ENCODE measurements at places on chromosomes 11 and 22.

- DNase-seq = no peak
These were observed 36.6 kb downstream of the SLC25A17 start for GRCh38 chr22:40782521-40782920.

DNA sequence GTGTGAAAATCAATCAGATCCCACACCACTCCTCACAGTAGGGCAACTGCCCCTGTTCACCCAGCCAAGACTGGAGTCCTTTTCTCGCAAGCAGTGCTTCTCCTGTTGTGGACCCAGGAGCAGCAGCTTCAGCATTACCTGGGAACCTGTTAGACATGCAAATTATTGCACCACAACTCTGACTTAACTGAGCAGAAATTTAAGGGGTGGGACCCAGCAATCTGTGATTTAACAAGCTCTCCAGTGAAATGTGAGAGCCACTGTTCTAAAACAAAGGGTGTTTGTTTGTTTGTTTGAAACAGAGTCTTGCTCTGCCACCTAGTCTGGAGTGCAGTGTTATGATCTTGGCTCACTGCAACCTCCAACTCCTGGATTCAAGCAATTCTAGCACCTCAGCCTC is 591.4 kb downstream of the SOX6 start:
- no peak for DNase-seq

GRCh38 chr11:4187055-4187988 is 92.7 kb downstream of the RRM1 start:
- peak; percentile 96 for DNase-seq

- no peak for DNase-seq
These were observed 2.0 kb downstream of the FAM83F start for GRCh38 chr22:39996732-39997131.

GRCh38 chr22:17897426-17897825 is 123.2 kb upstream of the BID start:
- no peak for DNase-seq

- DNase-seq = no peak
These were observed 10.3 kb upstream of the CDON start for GRCh38 chr11:126072801-126073594.

DNA sequence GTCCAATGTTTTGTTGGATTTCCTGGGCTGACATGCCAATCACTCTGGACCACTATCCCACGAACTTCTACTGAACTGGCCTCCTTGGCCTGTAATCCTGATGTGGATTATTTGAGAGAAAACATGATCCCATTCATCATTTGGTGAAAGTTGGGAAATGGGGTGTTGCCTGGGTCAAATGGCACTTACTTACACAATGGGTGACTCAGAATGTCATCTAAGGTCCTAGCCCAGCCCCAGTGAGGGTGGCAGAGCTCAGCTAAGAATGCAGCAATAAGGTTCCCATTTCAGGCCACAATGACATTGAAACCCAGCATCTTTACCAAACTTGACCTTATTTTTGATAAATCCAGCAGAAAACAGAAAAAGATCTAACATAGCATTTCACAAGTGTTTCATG is 8.0 kb upstream of the DSCAML1 start:
- DNase-seq = no peak

GRCh38 chr11:82872377-82873150 is 27.7 kb downstream of the PRCP start:
- DNase-seq = no peak

DNA sequence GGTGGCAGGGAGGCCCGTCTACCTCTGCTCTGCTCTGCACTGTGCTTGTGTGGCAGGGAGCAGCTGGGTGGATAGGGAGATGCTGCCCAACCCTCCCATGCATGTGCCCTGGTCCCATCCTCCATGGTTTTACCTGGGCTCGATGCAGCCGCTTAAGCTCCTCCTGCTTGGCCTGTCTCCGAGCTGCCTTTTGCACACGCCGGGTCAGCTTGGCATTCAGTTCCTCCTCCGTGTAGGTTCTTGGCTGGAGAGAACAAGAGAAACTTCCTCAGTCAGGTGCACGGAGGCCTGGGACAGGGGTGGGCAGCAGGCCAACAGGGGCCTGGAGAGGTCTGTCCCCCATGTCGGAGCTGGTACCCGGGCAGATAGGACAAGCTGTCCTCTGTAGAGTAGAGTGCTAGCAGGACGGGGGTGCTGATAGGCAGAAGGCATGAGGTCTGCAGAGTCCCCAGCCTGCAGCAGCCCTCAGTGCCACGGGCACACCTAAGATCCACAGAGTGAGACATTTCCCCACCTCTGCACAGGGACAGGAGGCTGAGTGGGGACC is 36.4 kb upstream of the BID start:
- DNase-seq = no peak

- no peak for DNase-seq
These were observed 1.1 kb upstream of the PITPNB start for GRCh38 chr22:27919942-27920755.

- DNase-seq = no peak
These were observed 700.6 kb downstream of the METTL15 start for GRCh38 chr11:28808771-28809170.

DNA sequence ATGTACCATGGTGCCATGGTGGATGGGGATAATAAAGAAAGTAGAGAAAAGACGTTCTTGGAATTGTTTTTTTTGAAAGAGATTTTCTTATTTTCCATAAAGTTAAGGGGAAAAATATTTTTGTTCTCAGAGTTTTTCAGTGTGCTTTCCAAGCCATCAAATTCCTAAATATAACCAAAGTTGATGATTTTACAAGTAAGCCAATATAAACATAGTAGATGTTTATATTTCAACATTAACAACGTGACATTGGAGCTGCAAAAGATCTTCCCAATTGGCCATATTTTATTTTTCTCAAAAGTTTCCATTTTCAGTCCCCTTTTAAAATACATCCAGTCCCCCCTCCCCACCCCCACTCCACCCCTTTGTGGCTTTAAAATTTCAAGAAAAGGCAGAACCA is 80.9 kb upstream of the PICALM start:
- no peak for DNase-seq

DNA sequence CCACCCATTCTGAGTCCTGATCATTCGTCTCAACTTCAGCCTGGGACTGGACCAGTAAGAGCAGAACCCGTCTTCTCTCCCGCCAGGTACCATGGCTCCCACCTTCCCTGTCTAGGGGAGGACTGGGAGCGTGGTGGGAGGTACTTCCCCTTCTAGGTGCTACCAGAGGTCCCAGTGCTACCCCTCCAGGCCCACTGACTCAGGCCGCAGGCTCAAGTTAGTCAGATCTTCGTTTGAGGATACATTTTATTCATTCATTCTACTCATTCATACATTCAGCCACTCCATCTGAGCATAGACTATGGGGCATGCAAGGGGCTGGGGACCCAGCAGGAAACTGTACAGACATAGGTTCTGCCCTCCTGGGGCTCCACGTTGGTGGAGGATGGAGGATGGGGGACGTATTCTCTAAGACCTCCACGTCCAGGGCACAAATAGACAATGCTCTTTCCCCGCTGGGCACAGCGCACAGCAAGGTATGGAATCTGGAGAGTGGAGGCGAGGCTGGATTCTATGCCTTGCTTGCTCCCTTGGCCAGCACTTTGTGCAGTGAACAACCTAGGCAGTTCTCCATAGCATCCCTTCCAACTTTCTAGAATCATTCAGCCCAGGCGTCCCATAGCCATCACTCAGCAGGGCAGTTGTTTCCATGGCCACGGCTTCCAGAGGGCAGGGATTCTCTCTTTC is 1.0 kb upstream of the RAB3IL1 start:
- DNase-seq = no peak

DNA sequence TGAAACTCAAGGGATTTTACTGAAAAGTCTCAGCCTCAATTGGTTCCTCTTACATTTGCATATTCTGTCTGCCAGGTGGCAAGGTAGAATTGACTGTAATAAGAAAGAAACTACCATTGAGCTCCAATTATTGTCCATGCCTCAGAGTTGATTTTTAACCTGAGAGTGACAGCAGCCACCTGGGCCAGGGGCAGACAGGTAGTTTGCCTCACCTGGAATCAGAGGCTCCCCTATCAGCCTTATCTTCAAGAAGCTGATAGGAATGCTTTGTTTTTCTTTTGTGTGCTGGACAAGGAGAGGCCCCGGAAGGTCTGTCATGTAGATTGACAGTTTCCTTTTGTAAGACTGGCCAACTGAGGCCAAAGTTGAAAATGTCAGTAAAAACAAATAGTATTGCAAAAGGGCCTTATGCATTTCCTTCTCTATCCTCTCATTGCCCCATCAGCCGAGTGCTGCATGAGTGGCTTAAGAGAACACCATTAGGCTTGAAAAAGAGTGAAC is 34.1 kb downstream of the CD44 start:
- DNase-seq = no peak

GRCh38 chr11:118922745-118923627 is 2.7 kb downstream of the BCL9L start:
- DNase-seq = no peak

DNA sequence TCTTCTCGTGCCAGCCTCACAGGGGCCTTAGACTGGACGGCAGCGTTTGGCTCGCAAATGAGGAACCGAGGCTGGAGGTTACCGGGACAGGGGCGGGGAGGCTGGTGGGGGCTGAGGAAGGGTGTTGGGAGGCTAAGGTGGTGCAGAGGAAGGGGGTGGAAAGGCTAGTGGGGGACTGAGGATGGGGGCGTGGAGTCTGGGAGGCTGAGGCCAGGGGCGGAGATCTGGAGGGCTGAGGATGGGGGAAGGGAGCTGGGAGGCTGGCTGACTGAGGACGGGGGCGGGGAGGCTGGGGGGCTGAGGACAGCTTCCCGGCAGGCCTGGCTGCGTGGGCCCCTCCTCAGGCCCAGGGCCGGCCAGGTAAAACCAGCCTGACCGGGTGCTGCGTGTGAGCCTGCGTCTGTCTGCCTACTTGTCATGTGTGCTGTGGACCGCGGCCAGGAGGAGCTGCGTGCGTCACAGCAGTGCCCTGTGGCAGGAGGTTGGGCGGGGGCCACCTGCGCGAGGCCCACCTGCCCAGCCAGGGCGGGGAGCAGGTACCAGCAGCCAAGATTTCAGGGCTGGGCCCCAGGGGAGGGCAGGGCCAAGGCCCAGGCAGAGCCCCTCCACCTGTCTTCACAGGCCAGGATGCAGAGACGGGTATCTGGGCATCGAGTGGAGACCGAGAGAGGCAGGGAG is 9.4 kb upstream of the PIM3 start:
- no peak for DNase-seq

DNA sequence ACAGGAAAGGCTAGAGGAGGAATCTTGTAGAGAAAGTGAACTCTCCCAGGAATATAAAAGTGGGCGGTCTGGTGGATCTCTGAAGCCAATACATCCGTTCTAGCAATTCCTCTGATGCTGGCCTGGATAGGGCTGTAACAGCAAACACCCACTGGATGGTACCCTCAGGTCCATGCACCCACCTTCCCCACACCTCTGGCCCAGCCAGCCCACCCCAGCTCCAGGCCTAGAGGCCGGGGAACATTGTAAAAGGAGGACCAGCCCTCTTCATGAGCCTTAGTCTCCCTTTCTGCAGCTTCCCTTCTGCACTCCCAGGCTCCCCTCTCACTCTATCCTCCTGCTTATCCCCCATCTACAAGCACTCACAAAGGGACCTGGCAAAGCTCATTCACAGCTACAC is 443.9 kb downstream of the BUD13 start:
- DNase-seq = no peak

DNA sequence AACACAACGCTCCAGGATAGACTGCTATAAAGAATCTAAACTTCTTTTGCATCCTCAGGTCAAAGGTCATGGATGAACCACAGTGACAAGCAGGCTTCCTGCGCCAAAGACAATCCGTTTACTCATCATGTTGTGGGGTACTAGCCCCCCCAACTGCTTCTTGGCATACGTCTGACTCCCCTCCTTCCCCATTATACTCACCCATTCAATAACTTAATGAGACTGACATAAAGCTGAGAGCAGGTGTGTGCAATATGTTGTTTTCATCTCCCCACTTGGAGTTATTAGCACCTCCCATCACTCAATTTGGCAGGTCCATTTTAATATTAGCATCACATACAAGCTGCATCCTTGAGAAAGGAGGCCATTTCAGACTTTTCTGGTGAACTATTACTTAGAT is 157.1 kb downstream of the CADM1 start:
- no peak for DNase-seq

GRCh38 chr22:21942407-21943343 is 10.0 kb downstream of the PPM1F start:
- no peak for DNase-seq

- DNase-seq = no peak
These were observed 18.3 kb upstream of the MICAL3 start for GRCh38 chr22:18042685-18043084.

DNA sequence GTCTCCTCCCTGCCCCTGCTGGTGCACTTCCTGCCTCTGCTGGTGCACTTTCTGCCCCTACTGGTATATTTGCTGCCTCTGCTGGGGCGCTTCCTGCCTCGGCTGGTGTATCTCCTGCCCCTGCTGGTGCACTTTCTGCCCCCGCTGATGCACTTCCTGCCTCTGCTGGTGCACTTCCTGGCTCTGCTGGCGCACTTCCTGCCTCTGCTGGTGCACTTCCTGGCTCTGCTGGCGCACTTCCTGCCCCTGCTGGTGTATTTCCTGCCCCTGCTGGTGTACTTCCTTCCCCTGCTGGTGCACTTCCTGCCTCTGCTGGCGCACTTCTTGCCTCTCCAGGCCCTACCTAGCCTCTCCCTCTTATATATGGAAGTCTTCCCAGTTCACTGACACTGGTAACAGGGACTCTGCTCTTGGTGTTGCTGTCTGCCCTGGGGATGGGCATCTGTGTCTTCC is 10.1 kb downstream of the MTFP1 start:
- peak; percentile 29 for DNase-seq

All from stimulated activated effector memory CD8-positive, alpha-beta T cell treated with anti-CD3 and anti-CD28 coated beads, Interleukin-12 subunit alpha, Interleukin-12 subunit beta, amount 100 ng/mL, for 72 hours (primary cell).